ENCODE measurements at places on chromosomes 16 and 17.

- DNase-seq, result no peak
Measured at GRCh38 chr17:14803826-14804225, 461.3 kb downstream of the PMP22 start.

DNA sequence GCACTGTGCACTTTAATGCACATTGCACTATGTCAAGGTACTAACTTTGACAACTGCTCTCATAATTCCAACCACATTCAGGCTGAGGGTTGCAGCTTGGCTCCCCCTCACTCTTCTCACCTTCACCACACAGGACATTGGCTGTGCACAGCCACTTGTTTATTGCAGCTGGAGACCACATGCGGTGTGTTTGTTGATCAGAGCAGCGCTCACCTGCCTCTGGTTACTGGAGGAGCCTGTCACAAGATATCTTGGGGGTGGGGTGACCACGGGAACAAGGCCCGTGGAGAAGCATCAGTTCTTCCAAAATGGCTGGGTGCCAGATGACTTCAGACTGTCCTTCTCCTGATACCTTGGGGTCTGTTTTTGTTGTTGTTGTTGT lies 10.6 kb upstream of the CCL5 start:
- DNase-seq, result peak; percentile 54

GRCh38 chr17:13921841-13922776 lies 147.2 kb upstream of the COX10 start:
- DNase-seq, result no peak

DNA sequence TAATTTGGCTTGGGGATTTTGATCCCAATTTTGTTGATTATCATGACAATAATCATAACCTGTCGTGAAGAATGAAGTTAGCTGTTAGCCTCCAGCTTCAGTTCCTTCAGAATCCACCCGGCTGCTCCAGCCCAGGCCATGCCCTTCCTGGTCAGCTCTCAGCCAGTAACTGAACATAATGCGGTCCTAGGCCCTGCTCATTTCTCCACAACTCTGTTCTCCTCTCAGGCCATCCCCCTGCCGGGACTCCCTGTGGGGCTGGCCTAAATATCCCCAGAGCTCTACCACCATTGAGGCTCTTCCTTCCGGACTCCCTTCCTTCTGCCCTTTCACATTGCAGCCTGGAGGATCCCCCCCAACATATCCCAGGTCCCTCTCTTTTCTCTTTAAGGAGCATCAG lies 833.4 kb upstream of the GOT2 start:
- DNase-seq, result no peak

DNA sequence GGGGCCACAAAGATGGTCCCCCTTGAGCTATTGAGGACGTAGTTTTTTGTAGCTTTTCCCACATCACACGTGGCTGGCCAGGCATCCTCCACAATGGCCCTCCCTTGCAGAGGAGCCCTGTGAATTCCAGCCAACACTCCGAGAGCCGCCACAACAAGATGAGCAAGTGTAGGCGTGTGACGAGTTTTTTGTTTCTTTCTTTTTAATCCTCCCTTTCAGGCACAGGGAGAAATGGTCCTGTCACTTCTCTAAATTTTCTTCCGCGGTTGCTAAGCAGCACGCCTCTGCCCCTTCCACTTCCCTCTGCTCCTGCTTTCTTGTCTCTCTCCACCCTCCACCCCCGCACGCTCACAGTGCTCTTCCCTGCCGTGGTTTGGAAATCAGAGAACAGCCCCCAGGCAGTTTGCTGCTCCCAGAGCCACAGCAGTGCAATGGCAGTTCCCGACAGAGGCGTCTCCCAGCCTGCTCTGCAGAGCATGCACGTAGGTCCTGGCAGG lies 68.0 kb upstream of the MRTFB start:
- peak; percentile 44 for DNase-seq

DNA sequence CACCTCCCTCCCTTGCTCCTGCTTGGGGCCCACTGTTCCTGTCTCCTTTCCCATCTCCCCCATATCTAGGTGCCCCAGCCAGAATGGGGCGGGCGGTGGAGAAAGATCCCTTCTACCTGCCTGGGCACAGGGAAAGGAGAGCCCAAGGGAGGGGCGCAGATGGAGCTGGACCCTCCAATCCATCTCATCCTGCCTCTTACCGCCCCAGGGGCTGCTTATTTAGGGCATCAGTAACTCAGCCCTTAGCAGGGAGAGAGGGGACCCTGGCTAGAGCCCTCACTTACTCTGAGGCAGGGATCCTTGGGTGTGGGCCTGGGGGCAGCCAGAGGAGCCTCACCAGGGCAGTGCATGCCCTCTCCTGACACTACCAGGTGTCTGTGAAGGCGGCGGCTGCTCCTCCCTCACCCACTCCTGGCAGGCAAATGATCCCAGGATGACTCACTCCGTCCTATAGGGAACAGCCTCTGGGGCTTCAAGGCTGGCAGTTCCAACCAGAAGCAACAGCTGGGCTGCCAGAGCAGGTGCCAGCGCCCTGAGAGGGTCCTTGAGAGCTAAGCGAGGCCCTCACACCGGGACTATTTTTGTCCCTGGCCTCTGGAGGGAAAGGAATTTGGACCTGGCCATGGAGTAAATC lies 16.3 kb upstream of the BCAR1 start:
- DNase-seq, result peak; percentile 79

- DNase-seq, result no peak
Measured at GRCh38 chr16:46737621-46738214, 10.4 kb downstream of the MYLK3 start.

DNA sequence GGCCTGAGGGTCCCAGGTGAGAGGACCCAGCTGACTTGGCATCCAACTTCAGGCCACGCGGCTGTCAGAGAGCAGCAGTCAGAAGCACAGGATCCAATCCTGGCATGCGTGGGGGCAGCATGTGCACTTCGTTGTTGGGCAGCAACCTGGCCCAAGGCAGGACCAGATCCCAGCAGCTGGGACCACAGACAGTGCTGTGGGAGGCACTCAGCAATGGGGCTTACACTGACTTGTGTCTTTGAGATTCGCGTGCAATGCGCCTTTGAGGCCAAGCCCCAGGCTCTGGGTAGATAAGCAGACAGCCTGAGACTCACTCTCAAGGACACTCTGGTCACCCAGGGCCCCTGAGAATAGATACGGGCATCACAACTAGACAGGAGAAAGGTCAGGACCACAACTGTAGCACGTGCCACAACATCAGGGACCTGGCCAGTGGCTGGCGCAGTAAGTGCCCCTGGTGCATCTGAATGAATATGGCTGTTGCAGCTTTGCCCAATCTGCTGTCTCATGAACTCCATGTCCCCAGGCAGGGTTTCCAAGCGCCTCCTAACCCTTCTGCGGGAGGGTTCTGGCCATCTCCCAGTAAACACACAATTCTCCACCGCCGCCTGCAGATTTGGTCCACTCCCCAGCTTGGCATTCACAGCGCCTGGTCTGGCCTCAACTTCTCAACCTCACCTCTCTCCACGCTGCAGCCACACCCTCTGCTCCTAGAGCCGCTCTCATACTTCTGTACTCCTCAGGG lies 3.2 kb downstream of the PAM16 start:
- no peak for DNase-seq

DNA sequence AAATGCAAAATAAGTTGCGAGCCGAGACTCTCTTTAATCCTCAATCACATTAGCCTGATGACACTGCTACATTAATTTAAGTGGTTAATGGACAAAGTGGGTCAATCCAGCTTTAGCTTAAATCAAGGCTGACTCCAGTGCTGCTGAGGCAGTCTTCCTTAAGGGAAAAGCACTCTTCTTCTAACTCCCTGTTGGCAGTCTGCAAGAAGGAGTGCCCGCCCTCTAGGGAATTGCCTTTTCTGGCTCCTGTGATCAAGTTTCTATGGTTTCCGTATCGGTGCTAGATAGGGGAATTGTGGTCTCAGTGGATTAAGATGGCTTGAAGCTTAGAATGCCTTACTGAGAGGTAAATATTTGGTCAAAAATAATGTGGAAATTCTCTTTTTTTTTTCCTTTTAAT lies 41.0 kb downstream of the HS3ST3B1 start:
- DNase-seq, result no peak

- DNase-seq, result no peak
Measured at GRCh38 chr17:30222721-30223175, 12.7 kb downstream of the SLC6A4 start.
